ENCODE measurements at places on chromosomes 4 and X. TPM values are rescaled to one million over a fixed set of nuclear protein-coding genes. Genes with fewer than 3 reads are reported as not detected.
A peak's percentile ranks its signal among the peaks of the same experiment; 100 is the strongest.

SYNPO2 gene
- 194 TPM for total RNA-seq

PRSS12 gene
- total RNA-seq = 19.3 TPM

MAGEA6 gene
- total RNA-seq = not detected

MAGEA8 gene
- not detected for total RNA-seq

GAR1 gene
- total RNA-seq = 5.2 TPM

PHOX2B gene
- not detected for total RNA-seq

HTRA3 gene
- total RNA-seq = 1.3 TPM

HTT gene
- 65.2 TPM for total RNA-seq

RBM46 gene
- total RNA-seq = not detected

GC gene
- total RNA-seq = not detected

DNA sequence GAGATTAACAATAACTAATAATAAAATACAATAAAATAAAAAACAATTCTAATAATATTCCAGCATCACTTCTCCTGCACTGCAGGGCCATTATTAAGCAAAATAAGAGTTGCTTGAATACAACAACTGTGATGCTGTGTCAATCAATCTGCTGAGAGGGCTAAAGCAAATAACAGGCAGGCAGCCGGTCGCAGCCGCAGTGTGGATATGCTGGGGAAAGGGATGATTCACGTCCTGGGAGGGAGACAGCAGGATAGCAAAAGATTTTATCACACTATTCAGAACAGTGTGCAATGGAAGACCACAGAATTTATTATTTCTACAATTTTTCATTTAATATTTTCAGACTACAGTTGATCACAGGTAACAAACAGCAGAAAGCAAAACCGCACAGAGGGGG, 76.5 kb upstream of the SMARCAD1 start:
- DNase-seq = no peak

- peak; percentile 89 for DNase-seq
Observed at GRCh38 chr4:155758481-155759371, at the start of gene GUCY1B1. Gene GUCY1B1 (plus strand): TSS chr4:155759021. CDS start chr4:155759141, 120 bp downstream.

DNA sequence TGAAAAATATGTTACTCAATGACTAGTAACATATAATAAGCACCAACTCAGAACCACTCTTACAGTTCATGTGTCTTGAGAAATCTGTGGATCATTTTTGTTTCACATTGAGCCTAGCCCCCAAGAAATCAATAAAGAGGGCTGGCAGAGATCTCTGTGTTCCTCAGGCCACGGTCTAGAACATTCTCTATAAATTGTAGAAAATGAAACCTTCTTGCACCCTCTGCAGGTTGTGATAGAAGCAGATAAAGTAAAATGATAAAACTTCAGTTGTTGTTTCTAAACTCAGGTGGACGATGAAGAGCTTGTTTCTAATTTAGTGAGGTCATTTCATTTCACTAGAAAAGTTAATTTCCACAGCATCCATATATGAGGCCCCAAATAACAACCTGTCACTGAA, 182.7 kb downstream of the KIT start:
- no peak for DNase-seq

- DNase-seq = peak; percentile 14
Observed at GRCh38 chrX:46125111-46125510, 420.1 kb downstream of the ZNF674 start.

GRCh38 chr4:23333946-23334878, 555.6 kb downstream of the PPARGC1A start:
- DNase-seq = peak; percentile 65

GRCh38 chr4:7546809-7547367, 112.2 kb upstream of the PSAPL1 start:
- DNase-seq = peak; percentile 26

- no peak for DNase-seq
Observed at GRCh38 chrX:148080593-148080992, 99.5 kb downstream of the FMR1NB start.

- DNase-seq = no peak
Observed at GRCh38 chr4:70367813-70368212, 7.3 kb downstream of the SMR3A start.

- DNase-seq = no peak
Observed at GRCh38 chrX:55709735-55710134, 7.8 kb upstream of the RRAGB start.

DNA sequence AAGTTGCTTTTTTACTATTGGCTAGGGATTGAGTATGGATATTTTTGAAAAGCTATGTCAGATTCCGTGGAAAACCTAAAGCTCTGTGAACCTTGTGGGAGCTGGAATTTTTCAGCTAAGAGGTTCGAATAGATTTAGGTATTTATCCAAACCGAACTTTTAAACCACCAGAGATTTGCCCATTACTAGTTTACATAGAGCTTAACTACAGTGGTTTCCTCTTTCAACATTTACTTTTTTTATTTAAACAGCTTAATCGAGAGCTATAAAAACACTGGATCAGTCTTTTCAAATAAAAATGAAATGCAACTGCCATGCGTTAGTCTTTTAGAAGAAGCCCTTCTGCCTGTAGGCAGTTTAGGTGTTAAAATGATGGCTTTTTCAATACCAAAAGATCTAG, 377.0 kb downstream of the RPA4 start:
- DNase-seq = no peak

DNA sequence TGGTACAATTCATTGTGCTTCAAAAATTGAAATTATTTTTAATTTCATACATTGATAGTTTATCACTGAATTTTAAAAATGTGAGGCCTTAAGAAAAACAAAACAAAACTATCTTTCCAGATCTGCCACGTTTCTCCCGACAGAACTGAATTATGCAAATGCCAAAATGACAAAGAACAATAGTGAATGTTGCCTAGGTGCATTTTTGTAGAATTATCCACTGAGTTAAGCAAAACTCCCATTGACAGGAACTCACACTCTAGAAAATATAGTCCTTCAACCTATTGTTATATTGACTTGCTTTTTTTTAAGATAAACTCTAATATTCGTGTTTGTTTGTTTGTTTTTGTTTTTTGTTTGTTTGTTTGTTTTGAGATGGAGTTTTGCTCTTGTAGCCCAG, 6.5 kb downstream of the PCGF3 start:
- no peak for DNase-seq

GRCh38 chr4:169968999-169969398, 57.2 kb downstream of the MFAP3L start:
- no peak for DNase-seq

GRCh38 chr4:76449833-76450232, 14.8 kb downstream of the SHROOM3 start:
- no peak for DNase-seq

GRCh38 chrX:134000260-134001245, 15.2 kb upstream of the GPC3 start:
- DNase-seq = no peak

DNA sequence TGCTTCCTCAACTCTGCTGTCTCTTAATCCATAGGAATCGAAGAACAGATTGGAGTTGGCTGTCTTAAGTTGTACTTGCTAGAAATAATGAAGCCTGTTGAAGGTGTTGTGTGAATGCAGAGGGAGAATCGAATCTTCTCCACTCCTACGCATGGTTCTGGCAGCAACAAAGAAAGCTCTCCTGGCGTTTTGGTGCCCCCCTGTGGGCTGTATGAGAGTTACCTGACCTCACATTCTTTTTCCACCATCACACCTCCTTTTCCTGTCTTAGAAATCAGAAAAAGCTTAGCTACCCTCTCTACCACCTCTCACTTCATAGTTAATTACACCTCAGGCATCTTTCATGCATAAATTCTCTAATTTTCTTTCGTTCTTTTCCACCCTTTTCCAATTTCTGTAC, 16.3 kb downstream of the KLF8 start:
- peak; percentile 43 for DNase-seq

- no peak for DNase-seq
Observed at GRCh38 chr4:108036213-108036612, 46.5 kb downstream of the HADH start.

DNA sequence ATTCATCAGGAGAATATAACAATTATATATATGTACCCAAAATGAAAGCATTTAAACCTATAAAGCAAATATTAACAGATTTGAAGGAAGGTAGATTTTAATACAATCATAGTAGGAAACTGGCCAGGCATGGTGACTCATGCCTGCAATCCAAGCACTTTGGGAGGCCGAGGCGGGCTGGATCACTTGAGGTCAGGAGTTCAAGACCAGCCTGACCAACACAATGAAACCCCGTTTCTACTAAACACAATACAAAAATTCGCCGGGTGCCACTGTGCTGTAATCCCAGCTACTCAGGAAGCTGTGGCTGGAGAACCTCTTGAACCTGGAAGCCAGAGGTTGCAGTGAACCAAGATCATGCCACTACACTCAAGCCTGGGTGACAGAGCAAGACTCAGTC, 118.3 kb downstream of the KCNIP4 start:
- DNase-seq = no peak

- DNase-seq = no peak
Observed at GRCh38 chr4:116243431-116243830, 841.9 kb downstream of the TRAM1L1 start.

DNA sequence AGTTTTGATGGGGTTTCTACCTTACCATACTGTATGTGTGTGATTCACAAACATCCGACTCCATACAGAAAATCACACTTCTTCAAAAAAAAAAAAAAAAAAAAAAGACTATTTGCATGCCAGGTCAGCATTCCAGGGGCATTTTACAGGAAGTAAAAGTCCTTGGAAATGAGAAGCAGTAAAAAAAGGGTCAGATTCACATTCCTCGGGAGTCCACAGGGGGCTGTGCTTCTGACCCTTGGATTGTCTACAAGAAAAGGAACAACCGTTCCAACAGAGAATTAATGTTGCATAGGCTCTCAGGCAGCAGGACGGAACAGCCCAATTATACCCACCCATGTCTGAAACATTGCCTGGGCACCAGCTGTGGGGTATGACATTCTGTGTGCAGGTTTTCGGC, 290.3 kb downstream of the LDB2 start:
- DNase-seq = no peak

- DNase-seq = no peak
Observed at GRCh38 chrX:10744007-10744406, 123.6 kb upstream of the MID1 start.

DNA sequence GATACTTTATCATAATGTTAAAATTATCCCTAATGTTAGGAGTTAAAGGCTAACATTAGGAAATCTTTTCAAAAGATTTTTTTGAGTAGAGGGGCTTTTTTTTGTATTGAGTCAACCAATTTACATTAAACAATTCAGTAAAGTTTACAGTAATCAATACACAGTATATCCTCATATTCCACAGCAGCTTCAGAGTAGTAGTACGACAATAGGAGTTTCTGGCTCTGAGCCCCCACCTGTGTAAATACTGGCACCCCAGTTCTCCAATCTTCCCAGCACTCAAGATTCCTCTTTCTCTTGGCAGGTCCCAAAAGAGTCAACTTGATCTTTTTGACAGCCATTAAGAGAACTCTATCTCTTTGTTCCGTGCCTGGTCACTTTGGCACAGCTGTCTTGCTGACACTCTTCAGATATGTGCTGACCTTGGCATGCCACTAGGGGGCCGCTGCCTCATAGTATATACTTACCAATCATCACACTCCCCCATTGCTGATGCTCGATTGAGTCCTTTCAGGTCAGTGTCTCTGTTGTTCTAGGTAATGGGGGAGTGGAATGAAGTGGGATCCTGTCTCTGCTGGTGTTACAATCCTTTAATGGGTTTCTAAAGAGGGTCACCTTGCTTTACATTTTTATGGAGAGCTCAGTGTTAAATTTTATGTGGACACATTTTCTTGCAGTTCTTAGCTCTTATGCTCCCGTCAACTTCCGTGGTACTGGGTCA, 19.5 kb upstream of the CCNI start:
- peak; percentile 64 for DNase-seq

DNA sequence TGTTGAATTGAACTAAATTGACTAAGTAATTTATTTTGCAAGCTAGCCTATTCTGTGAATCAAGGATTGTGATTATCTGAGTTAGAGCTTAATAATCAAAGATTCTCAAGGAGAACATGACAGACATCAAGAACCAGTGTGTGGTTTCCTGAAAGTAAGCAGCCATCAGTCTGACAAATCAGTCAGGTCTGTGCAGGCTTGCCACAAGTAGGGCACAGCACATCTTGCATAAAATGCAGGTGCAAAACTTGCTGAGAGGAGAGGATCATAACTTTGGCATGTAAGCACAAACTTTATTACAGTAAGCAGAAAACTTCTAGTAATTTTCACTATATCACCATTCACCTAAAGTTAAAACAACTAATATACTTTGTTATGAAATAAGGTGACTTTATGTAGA, 22.5 kb downstream of the FAM241A start:
- no peak for DNase-seq

DNA sequence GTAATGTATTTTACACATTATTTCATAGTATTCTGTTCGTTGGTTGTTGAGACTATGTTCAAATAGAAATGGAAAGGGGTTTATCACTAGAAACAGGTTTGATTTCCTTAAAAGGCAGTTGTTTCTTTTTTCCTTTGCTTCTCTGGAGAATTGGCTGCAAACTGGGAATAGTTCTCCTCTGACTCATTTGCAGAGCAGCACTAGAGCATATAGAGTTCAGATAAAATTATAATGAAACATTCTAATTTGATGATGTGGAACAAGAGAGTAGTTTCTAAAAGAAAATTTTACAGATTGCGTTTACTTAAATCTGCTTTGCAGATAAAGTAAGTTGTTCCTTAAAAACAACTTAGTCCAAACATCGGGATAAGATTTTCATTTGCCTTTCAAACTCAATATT, 29.7 kb downstream of the SYNPO2 start:
- peak; percentile 80 for DNase-seq

DNA sequence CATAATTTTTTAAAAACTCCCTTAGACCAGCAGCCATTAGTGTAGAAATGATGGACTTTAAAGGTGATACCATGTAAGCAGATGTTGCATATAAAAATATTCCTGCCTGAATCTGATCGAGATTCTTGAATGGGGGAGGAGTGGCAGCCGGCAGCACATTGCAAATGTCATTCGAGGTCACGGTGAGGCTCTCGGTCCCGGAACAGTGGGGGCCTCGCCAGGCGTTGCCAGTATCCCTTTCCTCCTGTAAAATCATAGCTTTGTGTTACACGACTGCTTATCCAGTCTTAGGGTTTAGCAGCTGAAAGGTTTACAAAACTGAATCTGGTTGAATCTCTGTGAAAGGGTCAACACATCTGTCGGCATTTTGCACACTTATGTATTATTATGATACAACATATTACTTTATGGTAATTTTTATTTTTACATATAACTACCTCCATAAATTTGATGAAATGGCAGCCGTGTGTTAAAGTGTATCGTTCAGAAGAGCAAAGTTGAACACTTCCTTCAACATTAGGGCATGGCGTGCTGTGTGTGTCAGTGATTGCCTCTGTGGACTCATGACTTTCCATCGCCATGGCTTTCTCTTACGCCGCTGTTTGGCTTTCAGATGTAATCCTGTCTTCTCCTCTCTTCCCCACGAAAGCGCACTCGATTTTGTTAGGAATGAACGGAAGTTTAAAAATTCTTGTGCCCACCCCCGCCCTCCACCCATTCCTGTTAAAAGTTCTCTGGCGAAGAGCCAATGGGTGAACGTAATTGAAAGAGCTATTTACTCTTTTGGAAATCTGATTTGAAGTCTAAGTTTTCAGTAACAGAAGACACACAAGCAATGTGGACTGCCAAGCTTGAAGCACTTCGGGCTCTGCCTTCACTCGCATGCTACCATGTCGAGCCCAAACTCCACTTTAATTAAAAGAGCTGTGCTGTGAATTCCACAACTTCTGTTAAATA, 114.8 kb downstream of the STOX2 start:
- DNase-seq = no peak

Data from fibroblast of villous mesenchyme (primary cell).